Kidney epithelial cell (primary cell): ENCODE measurements at places on chromosomes 12 and 14. TPM values are rescaled to one million over a fixed set of nuclear protein-coding genes. Genes with fewer than 3 reads are reported as not detected.

Gene TMTC1
- total RNA-seq: 1.6 and 1.8 TPM in 2 replicates

DNA sequence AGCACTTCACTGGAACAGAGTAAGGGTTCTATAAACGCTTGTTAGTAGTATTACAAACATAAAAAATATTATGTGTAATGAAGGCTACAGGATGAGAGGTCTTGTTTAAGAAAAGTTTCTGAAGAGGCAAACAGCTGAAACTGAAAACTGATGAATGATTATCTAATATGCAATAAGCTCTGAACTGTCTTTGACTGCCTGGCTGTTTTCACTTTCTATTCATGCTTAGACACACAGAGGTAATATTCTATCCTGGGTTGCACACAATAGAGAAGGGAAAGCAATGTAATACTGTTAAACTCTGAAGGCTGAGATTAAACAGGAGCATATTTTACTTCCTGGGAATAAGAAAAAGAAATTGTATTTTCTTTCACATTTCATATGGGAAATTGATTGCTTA lies 251.3 kb downstream of the ALX1 start:
- no peak for DNase-seq

- no peak for DNase-seq
Observed at GRCh38 chr12:78787576-78787975, 77.0 kb upstream of the SYT1 start.

DNA sequence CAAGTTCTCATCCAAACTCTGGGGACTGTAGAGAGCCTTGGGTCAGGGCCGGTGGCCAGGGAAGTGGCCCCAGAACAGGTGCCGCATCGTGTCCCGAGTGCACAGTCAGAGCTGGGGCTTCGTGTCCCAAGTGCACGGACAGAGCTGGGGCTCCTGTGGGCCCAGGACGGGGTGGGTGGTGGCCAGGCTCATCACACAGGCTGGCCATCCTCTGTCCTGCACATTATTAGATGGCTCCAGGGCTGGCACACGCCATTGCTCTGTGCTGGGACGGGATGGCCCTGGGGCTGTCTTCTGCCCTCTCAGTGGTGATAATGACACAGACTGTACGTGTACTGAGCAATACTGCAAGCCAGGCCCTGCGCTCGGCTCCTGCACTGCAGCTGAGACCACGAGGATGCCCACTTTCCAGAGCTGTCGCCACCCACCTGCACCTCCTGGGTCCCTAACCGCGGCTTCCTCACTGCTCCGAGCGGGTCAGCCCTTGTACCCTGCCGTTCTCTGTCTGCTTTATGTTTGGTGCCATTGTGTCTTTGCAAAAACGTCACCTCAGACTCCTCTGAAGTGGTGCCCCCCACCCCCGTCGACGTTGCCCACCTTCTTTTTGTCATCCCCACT lies 1.9 kb downstream of the FBRSL1 start:
- no peak for DNase-seq

DNA sequence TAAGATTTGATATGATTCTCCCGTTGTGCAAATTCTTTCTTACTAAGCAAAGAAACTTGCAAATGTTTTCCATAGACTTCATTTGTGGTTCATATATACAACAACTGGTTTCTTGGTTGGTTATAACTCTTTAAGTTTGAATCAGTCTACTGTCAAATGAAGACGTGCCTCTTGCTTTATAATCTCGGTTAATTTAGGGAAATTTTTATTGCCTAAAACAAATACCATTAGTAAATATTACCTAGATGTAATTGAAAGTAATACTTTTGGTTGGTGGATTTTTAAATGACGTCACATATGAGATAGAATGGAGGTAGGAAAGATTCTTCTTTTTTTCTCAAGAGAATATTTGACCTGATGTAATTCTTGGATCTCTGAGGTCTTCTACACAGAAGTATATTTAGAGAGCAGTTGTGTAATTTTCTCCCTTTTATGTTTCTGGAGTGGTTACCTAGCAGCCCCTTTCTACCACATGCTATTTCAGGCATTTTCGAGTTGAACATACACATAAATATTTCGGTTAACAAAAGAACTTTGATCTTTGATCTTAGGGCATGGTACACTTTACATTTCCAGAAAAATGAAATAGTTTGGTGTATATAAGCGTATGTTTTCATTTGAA lies 1.7 kb downstream of the ATF7IP start:
- no peak for DNase-seq

DNA sequence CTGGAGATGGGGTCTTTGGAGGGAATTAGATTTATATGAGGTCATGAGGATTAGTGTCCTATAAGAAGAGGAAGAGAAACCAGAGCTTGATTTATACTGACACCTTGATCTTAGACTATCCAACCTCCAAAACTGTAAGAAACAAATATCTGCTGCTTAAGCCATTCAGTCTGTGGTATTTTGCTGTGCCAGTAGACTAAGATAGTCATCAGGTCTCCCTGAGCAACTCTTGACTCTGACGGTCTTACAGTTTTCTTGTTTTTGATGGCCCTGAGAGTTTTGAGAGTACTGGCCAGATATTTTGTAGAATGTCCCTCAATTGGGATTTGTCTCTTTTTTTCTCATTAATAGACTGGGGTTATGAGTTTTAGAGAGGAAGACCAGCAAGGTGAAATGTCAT lies 51.7 kb downstream of the TSHR start:
- DNase-seq: no peak

DNA sequence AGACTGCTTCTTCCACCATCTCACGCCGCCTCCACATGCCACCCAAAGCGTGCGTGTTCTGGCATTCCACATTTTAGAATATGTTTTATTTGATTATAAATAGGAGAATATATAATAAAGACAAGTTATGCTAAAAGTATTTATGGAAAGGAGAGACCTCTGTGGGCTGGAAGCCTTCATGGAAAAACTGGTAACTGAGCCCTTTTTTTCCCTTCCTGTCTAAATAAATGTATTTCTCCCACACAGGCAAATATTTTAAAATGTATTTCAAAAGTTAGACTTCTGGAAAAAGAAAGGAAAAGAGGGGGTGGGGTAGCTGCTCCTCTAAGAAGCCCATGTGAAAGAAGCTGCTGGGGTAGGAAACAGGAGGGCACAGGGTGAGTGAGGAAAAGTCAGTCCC lies 16.1 kb upstream of the NR4A1 start:
- no peak for DNase-seq

Gene TEX52
- not detected in 2 replicates for total RNA-seq

- no peak for DNase-seq
Observed at GRCh38 chr14:22531451-22532344, 57.3 kb downstream of the DAD1 start.

DNA sequence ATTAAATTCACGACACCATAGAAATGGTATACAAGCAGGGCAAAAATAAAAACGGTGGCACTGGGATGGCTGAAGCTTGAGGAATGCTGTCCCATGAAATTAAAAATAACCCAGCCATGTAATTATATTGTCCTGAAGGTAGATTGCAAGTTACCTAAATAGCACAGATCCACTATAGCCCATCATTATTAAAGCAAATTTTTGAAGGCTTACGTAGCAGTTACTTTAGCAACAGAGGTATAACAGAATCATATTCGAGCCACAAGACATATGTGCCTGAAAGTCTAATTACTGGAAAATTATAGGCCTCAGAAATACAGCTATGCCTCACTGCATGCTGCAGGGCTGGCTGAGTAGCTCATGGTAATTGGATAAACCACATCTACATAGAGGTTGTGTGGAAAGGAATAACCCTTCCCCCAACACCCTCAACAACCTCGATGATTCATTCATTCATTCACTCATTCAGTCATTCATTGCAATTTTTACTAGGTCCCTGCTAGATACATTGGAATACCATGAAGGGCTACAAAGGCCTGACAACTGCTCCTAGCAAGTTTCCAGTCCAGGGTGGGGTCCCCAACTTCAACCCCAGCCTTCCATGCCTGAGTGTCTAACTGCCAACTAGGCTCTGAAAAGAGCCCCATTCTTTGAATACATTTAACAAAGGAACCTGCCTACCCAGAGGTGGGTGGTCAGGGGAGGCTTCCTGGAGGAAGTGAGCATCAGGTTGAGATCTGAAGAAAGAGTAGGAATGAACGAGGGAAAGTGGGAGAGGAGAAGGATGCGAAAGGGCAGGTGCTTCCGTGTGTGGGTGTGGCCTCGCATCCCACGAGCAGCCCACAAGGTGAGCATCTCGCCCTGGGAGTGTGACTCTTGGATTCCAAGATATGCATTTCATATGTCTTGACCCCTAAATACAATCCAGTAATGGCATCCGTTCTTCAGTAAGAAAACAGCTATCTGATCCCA lies 18.0 kb upstream of the CMKLR1 start:
- DNase-seq: no peak

Gene RPL10L
- not detected in 2 replicates for total RNA-seq

DNA sequence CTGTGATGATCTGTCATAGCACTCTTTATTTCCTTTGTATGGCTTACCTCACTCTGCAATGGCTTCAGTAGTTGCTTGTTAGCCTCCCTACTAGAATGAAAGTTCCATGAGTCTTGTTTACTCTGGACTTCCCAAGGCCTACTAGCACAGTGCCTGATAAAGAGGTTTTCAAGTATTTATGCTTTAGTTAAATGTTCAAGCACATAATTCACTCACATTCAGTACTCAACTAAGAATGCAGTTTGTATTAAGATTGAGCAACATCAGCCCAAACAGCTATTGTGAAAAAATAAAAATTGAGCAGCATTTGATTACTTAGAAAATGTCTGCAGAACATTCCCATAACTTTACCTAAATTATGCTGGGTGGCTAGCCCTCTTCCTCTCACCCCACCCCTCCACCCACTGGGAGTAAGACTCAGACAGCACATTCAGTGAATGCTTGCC lies 158.9 kb upstream of the AMIGO2 start:
- DNase-seq: no peak

DNA sequence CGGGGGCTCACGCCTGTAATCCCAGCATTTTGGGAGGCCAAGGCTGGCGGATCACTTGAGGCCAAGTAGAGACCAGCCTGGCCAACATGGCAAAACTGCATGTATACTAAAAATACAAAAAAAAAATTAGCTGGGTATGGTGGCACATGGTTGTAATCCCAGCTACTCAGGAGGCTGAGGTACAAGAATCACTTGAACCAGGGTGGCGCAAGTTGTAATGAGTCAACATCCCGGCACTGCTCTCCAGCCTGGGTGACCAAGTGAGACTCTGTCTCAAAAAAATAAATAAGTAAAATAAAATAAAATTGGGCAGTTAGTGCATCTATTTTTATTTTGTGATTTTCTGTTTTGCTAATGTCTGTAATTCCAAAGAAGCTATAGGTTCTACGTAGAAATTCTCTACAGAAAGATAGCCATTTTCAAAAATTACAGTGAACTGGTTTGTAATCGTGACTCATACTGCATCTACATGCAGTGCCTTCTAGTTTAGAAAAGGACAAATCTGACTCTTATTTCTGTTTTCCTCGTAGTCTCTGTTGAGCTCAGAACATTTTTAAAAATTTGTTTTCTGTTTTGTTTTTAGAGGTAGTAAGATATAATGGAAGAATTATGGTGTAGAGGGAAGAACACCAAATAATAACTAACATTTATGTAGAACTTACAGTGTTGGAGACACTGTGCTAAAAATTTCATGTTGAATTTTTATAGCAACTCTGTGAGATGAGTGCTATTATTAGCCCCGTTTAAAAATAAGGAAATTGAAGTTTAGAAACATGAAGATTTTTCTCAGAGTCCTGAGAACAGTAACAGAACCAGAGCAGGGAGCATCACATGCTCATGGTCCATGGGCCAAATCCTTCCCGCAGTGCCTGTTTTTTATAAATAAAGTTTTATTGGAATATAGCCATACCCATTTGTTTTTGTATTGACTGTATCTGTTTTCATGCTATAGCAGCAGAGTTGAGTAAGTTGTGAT lies 201.2 kb downstream of the SYNE2 start:
- DNase-seq: no peak

DNA sequence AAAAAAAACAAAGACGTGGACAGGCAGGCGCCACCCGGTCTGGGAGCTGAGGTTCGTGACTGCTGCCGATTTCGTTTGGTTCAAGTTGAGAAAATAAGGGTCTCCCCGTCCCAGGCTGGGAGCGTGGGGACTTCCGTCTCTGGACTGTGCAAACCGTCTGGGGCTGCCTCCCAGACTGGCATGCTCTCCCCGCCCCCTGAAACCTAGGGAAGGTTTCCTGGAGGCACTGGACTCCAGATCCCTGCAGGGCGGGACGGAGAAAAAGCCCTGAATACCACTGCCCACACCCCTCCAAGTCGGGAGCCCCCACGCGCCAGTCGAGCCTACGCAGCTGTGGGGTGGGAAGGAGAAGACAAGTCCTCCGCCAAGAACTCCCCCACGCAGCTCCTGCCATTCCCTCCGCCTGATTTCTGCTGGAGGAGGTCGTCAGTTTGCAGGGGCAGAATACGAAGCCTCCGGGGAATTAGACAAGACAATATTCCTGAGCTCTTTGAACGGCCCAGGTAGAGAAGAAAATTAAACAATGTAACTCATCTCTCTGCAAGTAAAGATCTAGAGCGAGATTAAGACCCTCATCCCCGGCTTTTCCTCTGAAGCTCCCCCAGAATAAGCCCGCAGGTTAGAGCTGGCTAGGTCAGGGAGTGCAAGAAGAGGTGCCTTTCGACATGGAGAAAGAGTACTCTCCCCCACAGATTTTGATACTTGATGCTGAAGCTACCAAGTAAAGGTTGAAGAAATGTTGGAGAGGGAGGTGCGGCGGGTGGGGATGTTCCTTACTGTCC lies 10.4 kb upstream of the HOXC13 start:
- DNase-seq: no peak

GRCh38 chr12:576615-577110 lies 86.6 kb downstream of the NINJ2 start:
- no peak for DNase-seq

Gene ST8SIA1
- 0.14 and 0.21 TPM in 2 replicates for total RNA-seq

GRCh38 chr14:43647302-43647701 lies 859.8 kb downstream of the FSCB start:
- no peak for DNase-seq

- DNase-seq: no peak
Observed at GRCh38 chr12:130161261-130162243, 712 bp upstream of the FZD10 start.

Gene VRTN
- not detected in 2 replicates for total RNA-seq

Gene RPGRIP1
- total RNA-seq: not detected in 2 replicates

Gene SLC7A8
- 2.3 and 3.5 TPM in 2 replicates for total RNA-seq

DNA sequence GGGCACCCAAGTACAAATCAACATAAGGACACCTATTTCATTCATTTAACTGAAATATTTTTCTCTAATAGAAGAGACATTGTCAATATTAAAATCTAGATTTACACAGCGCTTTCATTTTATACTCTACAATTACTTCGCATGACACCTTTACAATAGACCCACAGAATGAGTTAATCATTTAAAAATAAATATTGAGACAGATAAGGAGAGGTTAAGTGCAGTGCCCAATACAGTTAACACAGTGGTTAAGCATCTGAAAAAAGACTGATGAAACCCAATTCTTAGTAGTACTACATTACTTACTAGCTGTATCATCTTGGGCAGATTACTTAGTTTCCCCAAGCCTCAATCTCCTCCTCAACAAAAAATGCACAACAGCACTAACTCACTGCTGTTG lies 116.2 kb downstream of the DENND5B start:
- no peak for DNase-seq

- no peak for DNase-seq
Observed at GRCh38 chr12:99224237-99224636, 423.3 kb upstream of the GARIN6 start.

GRCh38 chr14:53144244-53144643 lies 8.9 kb downstream of the DDHD1 start:
- no peak for DNase-seq
